NCI-H1048 (cell line): ENCODE measurements at places on chromosomes 1 and 21.

DNA sequence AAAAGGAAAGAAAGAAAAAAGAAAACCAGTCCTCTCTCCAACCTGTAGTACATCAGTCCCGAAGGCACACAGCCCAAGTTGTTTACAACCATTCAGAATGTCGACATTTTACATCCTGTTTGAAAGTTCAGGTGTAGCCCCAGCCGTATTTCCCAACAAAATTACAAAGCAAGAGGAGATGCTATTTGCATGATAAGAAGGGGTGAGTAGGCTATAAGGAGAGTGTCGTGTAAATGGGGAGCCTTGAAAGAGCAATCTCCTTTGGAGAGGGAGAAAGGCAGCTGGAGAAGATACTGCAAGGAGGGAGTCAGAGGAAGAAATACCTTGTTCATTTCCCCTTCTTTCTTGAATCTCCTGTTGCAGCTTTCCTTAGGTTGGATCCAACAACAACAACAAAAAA lies 35.5 kb upstream of the DENND1B start:
- no peak for DNase-seq

DNA sequence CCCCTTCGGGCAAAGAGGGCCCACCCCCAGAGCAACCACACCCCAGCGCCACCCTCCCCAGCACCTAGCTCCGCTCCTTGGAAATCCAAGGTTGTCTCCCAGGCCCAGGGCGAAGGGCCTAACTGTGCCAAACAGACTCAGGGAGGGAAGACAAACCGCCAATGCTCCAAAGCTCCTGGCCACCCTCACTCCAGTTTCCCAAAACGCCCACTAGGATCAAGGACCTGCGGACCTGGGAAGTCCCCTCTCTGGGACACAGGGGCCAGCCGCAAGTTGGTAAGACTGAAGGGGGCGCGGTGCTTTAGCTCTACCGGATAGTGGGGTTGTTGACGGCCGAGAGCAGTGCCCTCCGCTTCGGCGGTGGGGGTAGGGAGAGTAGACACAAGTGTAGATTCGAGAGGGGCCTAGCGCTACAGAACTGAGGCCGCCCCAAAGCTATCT lies 581 bp downstream of the IRF6 start:
- DNase-seq, result no peak

- DNase-seq, result no peak
Measured at GRCh38 chr1:68141071-68142021, 90.9 kb upstream of the DIRAS3 start.

GRCh38 chr1:74690364-74690696 lies 16.7 kb upstream of the ERICH3 start:
- no peak for DNase-seq

DNA sequence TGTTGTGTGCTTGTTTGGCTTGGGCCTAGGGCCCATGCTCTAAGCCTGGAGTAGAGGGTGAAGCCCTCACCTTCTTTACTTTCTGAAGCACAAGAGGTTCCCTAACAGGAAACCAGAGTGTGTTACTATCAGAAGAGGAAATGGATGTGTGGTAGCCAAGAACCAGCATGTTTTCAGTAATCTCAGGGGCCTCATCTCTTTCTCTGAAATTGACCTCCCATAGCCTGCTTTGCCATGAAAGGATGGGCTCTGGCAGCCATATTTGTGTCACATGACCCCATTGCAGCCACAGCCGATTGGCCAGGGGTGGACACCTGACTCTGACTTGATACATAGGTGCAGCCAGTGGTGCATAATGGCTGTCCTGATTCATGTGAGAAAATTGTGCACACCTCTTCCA lies 18.6 kb downstream of the A3GALT2 start:
- no peak for DNase-seq

DNA sequence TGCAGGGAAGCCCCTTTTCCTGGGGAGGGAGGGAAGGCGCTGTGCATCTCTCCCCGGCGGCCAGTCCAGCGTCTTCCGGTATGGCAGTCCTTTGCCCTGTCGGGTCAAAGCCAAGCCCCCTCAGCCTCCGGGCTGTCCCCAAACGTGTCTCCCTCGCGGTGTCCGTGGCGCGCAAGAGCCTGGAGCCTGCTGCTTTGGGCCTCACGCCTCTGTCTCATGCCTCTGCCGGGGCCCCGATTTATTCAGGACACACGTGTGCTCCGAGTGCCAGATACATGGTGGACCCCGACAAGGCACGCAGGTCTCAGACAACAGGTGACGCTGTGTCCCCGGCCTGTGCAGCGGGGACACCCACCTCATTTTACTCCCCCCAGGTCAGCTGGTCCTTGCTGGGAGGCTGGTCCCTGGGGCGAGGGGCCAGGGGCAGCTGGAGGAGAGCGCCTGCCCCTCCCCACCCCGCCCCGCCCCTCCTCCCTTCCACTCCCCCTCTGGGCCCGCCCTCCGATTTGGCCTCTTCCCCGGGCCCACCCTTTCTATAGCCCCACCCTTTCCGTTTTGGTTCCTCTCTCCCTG lies 176.7 kb downstream of the CAMTA1 start:
- DNase-seq, result no peak

DNA sequence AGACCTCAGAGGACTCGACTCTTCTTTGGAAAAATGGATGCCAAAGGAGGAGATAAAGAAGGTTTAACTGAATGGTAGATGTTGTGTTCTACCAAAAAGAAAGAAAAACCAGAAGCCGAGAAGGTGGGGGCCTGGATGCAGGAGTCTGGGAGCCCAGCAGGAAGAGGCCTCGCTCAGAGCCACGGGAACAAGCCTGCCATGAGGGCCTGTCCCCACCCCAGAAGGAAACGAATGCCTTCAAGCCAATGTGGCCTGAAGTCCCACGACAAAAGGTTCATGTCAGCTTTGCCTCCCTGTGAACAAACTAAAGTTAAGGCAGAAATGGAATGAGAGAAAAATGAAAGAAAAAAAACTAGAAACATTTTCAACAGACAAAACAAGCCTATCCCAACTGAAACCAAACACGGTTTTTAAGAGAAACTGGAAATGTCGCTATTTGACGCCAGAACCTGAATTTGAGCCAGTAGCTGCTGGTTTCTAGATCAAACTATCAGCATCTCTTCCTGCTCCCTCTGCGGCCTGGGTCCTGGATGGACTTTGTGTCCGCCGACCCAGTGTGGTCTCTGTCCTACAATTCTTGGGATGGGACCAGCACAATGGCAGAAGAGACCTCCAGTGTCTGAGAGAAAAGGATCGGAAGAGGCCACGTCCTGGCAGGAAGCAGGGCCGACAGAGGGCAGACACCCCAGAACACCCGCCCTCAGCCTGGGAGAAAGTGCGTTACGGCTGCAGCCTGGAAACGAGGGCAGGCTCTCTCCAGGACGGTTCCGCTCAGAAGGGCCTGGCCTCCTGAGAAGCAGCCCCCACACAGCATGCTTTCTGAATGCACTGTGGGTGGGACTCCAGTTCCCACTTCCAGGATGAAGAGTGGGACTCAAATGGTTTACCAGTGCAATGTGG lies 35.2 kb downstream of the SLC45A1 start:
- no peak for DNase-seq

DNA sequence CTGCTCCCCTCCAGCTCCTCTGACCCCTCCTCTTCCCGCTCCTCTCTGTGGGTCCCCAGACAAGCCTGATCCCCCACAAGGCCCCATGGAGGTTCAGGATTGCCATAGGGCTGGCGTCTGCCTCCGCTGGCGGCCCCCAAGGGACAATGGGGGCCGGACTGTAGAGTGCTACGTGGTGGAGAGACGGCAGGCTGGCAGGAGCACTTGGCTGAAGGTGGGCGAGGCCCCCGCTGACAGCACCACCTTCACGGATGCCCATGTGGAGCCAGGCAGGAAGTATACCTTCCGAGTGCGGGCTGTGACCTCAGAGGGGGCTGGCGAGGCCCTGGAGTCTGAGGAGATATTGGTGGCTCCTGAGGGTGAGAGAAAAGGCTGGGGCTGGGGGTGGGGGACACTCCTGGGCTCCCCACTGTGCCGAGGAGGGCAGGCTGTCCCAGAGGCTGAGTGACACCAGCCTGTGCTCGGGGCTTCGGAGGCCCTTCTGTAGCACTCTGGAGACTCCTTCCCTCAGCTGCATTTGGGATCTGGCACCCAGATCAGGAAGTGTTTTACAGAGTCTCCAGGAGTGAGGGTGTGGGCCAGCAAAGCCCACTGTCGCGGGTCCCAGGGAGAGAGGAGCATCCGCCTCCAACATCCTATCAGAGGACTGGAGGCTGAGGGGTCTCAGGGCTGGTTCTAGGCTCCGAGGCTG lies 25.9 kb downstream of the IGFN1 start:
- DNase-seq, result no peak

DNA sequence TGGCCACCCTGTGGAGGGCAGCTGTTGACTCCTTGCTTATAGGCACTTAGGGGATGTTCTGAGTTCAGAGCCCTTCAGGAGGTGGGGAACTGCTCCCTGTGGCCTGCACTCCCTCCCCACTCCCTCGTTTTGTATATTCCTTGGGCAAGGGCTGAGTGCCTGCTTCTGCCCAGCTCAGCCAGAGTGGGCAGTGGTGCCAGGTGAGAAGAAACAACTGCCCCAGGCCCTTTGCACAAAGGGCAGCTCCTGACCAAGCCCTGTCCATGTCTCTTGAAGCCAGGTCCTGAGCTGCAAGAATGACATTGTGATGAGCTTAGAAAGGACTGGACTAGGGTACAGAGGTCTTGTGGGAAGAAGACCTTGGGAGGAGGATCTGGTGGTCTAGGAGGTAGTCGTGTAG lies 2.2 kb downstream of the AGTRAP start:
- DNase-seq, result no peak

DNA sequence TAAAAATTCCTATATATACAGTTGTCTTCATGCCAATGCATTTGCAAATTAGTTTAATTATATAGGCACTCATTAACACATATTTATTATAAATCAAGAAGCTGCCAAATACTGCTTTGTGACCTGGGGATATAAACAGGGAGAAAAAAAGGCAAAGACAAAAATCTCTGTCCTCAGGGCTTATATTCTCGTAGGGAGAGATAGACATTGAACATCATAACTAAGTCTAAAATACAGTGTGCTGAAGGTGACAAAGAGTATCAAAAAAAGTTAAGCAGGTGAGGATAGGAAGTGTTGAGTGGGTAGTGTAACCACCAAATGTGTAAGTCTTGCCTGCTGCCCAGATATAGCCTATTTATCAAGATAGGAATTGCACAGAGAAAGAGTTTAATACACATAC lies 40.7 kb upstream of the LYPLAL1 start:
- no peak for DNase-seq

DNA sequence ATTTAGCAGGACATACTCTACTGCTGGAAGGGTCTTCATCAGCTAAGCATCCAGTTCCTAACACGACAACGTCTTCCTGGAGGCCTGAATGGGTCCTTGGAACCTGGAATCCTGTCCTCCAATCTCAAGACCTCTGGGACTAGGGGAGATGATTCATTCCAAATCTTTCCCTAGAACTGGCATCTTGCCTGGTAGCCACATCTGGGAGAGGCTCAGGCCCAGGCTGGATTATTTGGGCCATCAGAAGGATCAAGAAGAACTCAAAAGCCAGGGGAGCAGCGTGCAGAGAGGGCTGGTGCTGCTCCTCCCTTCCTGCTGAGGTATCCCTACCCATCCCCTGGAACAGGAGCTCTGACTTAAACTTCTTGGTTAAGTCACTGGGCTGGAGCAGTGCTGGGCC lies 2.8 kb upstream of the PHLDA3 start:
- DNase-seq, result no peak

GRCh38 chr1:171188388-171189266 lies 3.5 kb downstream of the FMO2 start:
- DNase-seq, result peak; percentile 68

- no peak for DNase-seq
Measured at GRCh38 chr1:221418346-221418745, 323.5 kb downstream of the DUSP10 start.

DNA sequence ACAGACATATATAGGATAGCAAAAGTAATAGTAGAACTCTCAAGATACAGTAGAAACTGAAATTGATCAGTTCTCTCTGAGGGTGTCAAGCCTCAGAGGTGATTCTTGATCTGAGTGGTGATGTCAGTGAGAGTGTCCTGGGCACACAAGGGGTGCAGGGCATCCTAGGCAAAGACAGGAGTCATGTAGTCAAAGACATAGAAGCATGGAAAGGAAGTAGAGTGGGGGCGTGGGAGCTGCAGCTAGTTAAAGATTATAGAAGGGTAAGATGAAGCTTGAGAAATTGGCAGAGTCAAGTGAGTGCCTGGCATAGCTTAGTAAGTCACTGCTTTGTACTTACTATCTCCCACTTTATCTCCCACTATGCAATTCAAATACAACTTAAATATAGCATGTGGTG lies 22.8 kb downstream of the CDC7 start:
- no peak for DNase-seq

GRCh38 chr1:22018583-22019559 lies 17.4 kb downstream of the CELA3A start:
- DNase-seq, result no peak

- DNase-seq, result no peak
Measured at GRCh38 chr21:36741506-36741905, 42.6 kb downstream of the SIM2 start.

- no peak for DNase-seq
Measured at GRCh38 chr21:34074283-34075090, 1.1 kb downstream of the MRPS6 start.

DNA sequence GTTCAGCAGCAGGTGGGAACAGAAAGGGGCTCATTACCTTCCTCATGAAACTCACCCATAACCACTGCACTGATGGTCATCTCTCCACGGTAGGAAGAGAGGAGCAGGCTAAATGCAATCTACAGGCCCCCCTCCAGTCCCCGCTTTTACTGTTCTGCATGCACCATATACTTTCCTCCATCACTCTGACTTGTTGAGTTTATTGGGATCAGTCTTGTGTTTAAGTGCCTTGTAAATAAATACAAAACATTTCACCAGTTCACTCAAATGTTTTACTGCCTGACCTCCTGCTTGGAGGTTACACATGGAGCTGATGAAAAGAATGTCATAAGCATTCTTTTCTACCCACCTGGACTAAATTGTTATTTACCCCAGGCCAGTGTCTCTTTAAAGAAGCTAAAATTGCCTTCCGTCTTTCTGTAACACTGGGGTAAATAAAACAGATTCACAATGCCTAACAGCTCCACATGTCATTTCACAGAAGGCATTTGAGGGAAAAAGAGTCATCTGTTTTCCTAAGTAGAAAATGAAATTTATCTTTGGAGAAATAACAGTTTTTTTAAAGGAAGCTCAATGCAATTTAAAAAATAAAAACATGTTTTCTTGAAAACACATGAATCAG lies 30.7 kb downstream of the PTPN14 start:
- DNase-seq, result no peak

GRCh38 chr1:12636098-12636950 lies 7.6 kb upstream of the AADACL4 start:
- DNase-seq, result no peak

GRCh38 chr1:52944566-52944965 lies 17.5 kb downstream of the SCP2 start:
- DNase-seq, result no peak

DNA sequence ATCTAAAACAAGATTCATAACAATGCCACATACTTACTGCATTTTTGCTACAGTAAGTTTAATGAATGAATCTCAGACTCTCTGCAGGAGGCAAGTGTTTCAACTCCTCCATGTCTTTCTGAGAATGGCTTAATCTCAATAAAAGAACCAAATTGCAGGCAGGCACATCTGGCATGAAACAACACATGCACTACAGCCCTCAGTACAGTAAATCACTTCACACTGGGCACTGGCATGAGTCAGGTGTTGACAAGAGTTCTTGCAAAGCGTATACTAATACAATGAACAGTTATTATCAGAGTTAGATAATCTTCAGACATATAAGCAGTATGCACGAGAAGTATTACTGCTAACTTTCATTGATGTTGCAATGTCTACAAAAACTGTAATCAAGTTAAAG lies 1386.8 kb downstream of the MRPL39 start:
- DNase-seq, result no peak

GRCh38 chr1:3164671-3165070 lies 95.7 kb downstream of the PRDM16 start:
- DNase-seq, result no peak
